ENCODE measurements at places on chromosomes 4 and X.

DNA sequence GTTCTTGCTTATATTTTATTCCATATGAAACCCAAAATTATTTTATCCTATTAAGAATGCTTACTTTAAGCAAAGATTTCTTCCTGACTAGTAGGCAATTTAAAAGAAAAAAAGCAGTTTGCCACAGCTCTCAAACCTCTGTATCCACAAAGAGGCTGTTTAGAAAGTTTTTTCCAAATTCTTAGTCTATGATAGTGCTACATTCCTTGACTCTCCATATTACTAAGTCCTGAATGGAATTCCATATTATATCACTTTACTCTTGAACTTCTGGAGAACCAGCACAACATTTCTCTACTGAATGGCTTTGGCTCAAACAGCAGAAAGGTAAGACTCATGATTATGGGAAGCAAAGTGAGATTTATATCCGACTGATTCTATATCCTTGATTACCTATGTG is 8.3 kb downstream of the SLC10A6 start:
- no peak for DNase-seq

GRCh38 chr4:149645790-149646189 is 169.9 kb downstream of the IQCM start:
- no peak for DNase-seq

DNA sequence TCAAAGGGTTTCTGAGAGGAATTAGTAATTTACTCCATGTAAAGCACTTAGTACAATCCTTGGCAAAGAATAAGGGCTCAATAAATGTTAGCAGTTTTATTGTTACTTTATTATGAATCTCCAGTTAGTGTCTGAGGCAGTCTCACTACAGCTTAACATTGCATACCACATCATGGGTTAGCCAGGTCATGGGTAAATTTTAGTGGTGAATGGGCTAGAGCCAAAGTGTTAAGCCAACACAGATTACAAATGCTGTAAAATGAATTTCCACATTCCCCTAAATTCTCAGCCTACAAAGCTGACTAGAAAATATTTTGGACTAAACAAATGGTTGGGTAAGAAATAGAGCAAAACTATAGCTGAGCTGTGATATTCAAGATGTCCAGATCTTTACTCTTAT is 72.4 kb downstream of the NRK start:
- DNase-seq: no peak

DNA sequence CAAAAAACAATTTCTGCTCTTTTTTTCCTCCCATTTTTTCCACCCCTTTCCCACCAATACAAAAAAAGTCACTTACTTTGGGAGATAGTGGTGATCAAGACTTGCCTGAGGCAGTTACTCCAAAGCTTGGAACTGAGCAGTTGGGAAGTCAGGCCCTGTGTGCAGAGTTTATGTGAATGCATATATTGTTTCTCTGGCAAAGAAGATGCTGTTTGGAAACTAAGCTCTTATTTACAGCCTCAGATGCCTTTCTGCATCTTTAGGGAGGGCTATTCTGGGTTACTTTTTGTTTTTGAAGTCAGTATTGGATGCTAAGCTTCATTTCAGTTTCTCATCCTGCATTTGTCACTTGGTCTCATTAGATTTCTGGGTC is 136.3 kb downstream of the ZNF330 start:
- no peak for DNase-seq

GRCh38 chrX:129996120-129996519 is 13.7 kb downstream of the BCORL1 start:
- no peak for DNase-seq

DNA sequence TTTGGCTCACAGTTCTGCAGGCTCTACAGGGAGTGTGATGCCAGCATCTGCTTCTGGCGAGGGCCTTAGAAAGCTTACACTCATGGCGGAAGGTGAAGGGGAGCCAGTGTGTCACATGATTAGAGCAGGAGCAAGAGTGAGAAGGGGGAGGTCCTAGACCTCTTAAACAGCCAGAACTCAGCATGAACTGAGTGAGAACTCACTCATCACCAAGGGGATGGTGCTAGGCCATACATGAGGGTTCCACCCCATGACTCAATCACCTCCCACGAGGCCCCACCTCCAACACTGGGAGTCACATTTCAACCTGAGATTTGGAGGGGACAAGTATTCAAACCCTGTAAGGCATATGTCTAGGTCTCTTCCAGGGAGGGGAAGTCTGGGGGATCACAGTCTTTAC is 33.4 kb downstream of the SPRY1 start:
- DNase-seq: no peak

DNA sequence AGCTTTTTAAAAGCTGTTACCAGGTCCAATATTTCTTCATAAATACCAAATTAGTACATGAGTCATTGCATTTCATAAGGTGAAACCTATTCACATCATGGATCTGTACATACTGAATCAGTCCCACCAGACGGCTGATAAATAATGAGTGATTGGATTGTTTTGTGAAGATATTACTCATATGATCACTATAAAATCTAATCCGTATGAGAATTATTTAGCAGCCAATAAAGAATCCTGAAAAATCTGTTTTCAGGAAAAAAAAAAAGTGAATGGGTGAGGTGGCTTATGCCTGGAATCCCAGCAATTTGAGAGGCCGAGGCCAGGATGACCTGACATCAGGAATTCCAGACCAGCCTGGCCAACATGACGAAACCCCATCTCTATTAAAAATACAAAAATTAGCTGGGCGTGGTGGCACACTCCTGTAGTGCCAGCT is 438.1 kb downstream of the INPP4B start:
- no peak for DNase-seq

- no peak for DNase-seq
These were observed 9.4 kb downstream of the ZFX start for GRCh38 chrX:24158881-24159280.

- peak; percentile 19 for DNase-seq
These were observed 18.8 kb downstream of the ATP1B4 start for GRCh38 chrX:120380699-120381098.

- DNase-seq: no peak
These were observed 902.1 kb upstream of the LCORL start for GRCh38 chr4:18923496-18924161.

- no peak for DNase-seq
These were observed 54.4 kb upstream of the ACTRT1 start for GRCh38 chrX:128106630-128107029.

- no peak for DNase-seq
These were observed 123.7 kb downstream of the COX18 start for GRCh38 chr4:72945719-72946336.

DNA sequence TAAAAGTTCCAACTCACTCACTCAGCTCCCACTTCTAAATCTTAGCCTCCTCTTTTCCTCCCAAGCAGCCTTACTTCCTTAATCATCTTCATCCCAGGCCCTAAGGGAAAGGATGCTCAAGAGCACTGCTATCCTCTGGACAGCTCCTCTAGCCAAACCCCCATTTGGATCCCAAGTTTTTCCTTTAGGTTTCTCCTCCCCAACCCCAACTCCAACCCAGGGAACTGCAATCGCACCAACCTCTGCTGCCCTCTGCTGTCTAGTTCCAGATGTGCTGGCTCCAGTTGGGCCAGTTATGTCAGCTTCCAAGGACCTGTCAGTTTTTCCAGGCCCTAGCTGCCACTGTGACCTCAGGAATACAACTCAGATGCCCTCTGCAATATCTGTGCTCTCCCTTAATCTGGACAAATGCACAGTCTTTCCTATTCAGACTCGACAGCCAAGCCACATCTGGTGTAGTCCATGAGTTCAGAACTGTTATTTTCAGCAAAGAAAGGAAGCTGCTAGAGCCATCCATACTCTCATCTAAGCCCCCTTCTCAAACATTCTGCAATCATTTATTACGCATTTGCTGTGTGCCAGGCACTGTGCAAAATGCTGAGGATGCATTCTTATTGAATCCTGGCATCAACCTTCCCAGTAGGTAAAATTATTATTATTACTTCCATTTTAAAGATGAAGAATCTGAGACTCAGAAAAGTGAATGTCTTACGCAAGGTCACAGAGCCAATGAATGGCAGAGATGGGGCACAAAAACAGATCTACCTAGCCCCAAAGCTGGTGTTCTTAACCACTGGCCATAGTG is 12.3 kb upstream of the XPNPEP2 start:
- no peak for DNase-seq

DNA sequence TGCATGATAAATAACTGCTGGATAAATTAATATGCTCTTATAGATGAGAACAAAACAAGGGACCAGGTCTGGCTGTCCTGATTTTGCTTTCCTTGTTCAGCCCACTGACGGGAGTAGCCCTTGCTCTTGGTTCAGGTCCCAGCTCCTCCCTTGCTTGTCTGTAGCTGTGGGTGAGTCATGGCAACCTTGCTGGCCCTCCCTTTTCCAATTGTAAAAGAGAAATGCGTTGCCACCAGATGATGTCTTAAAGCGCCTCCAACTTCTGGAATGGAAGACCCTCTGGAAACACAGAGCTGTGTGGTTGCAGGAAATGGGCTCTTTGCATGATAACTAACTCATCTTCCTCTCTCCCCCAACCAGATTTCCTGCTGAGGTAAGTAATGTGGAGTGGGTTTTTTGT is 171.4 kb downstream of the AASDH start:
- DNase-seq: no peak

- no peak for DNase-seq
These were observed 5.9 kb upstream of the GPKOW start for GRCh38 chrX:49129427-49129826.

GRCh38 chr4:183397741-183398297 is 46.6 kb upstream of the CDKN2AIP start:
- DNase-seq: no peak

DNA sequence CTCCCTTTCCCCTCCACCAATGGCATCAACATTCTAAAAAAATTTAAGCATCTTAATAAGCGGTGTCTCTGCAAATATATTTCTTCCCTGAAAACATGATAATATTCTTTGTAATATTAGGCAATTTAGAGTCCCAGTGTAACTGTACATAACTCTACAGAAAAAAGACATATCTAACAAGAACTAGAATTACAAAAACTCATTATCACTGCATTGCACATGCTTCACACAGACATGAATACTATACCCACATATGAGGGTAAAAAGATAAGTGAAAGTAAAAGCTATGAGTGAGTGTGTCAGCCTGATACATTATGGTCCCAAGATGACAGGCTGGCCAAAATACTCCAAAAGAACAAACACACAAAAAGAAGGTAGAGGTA is 2.4 kb upstream of the FGB start:
- DNase-seq: no peak

DNA sequence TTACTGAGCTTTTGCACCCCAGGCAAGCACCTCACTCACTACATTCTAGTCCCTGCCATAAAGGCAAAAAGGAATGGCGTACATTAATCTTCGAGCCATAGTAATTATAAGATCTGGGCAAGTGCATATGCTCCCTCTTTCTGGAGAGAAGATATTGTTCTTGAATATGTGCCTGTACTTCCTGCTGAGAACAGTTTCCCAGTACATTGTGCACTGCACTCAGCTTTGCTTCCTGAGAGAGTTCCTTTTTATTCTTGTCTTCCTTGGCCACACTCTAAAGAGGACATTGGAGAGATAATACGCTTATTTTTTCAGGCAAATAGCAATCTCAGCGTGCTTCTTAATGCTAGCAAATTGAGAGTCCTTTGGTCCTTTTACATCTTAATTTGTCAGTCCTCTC is 909.0 kb upstream of the PCDH10 start:
- DNase-seq: no peak

GRCh38 chrX:980587-981235 is 231.7 kb downstream of the CRLF2 start:
- no peak for DNase-seq

DNA sequence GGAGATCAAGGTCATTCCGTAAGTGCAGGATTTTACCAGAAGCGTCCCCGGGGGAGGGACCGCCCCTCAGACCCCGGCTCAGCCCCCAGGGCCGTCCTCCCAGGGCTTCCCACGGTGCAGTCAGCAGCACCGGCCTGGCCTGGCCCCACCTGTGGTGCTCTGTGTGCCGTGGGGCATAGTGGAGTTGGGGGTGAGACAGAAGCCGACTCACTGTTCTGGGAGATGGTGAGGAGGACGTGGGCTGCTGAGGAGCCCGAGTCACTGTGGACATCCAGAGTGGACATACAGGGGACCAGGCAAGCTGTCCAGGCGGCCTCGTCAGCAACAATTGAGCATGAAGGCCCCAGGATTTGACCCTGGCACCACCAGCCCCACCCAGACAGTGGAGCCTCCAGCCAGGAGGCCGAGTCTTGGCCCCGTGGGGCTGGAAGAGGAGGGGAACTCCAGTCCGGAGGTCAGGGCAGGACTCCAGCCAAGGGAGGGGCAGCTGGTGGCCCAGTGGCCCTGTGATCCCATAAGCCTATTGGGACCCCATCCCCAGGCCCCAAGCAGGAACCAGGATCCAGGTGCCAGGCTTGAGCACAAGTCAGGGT is 19.1 kb downstream of the ATP5ME start:
- DNase-seq: no peak

DNA sequence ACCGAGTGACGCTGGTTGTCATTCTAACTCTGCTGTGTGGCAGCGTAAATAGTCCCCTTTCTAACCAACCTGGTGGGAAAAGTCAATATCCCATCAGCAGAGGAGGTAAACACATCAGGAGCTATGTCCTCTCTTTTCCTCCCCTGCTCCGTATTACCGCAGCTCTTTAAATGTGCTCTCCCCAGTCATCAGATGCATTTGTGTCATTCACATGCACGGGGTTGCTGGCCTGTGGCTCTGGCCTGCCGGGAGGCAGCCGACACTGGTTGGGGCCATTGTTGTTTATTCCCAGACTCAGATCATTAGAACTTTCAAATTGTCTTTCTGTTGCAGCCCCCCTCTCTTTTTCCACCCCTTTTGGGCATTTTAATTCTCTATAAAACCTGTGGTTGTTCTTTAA is 21.9 kb downstream of the ARX start:
- DNase-seq: no peak

DNA sequence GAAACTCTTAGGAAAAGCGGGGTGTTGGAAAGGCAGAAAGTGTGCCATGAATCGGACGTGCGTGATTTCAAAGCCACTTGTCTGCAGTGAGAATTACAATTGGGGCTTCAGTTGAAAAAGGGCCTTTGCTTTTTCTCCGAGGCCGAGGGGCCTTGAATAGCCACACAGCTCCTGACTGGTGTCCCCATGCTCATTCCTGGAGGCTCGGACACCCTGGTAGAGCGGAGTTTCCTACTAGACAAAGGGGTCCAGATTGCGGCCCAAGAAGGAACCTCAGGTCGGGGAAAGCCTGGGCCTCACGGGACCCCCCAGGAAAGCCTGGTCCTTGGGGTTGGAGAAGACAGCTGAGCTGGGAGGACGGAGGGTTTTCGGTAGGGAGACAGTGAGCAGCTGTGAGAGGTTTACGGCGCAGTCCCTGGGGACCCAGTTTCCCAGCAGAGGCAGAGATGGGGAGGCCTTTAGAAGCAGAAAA is 3.0 kb upstream of the SHOX start:
- no peak for DNase-seq

GRCh38 chr4:8072235-8072968 is 86.2 kb downstream of the ABLIM2 start:
- no peak for DNase-seq

GRCh38 chrX:33379839-33380238 is 168.5 kb upstream of the DMD start:
- no peak for DNase-seq

- no peak for DNase-seq
These were observed 181.7 kb upstream of the IGFBP7 start for GRCh38 chr4:57291911-57292310.

GRCh38 chr4:81136161-81136905 is 78.7 kb downstream of the PRKG2 start:
- no peak for DNase-seq

- no peak for DNase-seq
These were observed 647 bp downstream of the OPHN1 start for GRCh38 chrX:68432648-68433047.
